ENCODE measurements at places on chromosomes 11 and 22.

GRCh38 chr11:62390722-62391121 lies 28.1 kb upstream of the SCGB1A1 start:
- no peak for DNase-seq

DNA sequence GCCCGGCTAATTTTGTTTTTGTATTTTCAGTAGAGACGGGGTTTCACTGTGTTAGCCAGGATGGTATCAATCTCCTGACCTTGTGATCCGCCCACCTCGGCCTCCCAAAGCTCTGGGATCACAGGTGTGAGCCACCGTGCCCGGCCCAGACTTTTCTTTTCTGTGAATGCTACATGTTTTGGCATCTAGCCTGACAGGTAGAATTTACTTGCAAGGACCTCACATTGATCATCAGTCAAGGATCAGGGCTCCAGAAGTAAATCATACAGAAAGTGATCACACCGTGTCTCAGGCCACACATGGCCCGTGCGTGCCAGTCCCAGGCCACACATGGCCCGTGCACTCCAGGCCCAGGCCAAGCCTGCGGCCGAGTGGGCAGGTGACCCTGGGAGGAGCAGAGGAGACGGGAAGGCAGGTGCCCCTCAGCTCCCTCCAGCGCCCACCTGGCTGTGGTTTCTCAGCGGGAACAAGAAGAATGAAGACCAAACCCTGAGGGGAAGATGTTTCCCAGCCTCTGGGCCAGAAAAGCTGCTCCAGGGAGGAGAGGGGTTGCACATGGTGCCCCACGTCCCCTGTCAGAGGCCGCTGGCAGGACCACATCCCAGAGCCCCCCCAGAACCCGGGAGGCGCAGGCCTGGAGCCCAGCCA lies 76.2 kb downstream of the BRD1 start:
- DNase-seq = no peak

- DNase-seq = no peak
Observed at GRCh38 chr11:40432358-40432757, 1027.1 kb downstream of the LRRC4C start.

- no peak for DNase-seq
Observed at GRCh38 chr11:848380-848931, 5.8 kb downstream of the TSPAN4 start.

DNA sequence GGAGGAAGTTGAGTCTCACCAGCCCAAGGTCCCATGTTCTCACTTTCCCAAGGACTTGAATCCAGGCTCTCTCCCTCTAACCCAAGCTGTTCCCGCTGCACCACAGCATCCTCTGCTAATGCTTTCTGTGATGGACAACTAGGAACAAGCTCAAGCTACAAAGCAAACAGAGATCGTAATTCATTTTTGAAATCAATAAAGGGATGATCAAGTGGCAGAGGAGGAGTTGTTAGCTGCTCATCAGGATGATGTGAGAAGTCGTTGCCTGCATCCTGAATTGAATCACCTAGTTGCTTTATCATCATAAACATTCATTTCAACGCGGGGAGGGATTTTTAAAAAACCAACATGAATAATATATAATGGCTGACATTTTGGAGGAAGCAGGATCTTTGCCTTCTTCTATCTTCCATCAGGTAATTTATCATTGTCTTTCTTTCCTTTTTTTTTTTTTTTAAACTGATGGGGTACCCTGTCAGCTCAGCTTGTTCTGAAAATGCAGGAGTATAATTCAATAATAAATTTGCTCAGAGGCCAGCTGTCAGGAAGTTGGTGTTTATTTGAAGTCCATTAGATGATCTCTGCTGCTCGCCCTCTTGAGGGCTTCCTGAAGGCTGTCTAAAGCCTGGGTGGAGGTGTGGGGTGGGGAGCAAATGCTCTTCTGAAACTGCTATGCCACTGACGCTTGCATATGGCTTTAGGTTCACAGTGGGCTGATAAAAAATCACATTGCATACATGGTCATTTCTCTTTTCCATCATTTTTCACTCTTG lies 174.4 kb upstream of the NARS2 start:
- no peak for DNase-seq

- DNase-seq = no peak
Observed at GRCh38 chr11:70000228-70000627, 77.9 kb upstream of the ANO1 start.

DNA sequence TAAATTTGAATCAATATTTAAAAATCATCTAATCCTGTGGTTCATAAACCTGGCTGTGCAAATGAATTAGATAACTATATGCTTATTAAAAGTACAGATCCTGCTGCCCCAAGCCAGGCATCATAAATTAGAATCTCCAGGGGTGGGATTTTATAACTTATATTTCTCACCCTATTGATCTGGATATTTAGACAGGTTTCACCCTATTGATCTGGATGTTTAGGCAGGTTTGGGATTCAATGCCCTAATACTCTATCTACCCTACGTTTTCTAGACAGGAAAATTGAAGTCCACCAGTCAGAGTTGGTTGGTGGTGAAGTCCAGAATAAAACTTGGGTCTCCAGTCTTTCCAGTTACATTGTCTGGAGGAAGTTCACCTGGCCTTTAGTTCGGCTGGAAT lies 2.6 kb downstream of the OR8B8 start:
- no peak for DNase-seq

DNA sequence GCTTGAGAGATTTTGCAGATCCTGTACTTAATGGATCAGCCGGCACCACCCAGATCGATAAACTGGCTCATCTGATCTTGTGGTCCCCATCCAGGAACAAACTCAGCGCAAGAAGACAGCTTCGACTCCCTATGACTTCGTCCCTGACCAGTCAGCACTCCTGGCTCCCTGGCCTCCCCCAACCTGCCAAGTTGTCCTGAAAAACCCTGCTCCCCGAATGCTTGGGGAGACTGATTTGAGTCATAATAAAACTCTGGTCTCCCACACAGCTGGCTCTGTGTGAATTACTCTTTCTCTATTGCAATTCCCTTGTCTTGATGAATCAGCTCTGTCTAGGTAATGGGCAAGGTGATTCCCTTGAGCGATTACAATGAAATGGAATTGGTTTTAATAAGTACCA lies 29.5 kb downstream of the OR2AG2 start:
- DNase-seq = no peak

- DNase-seq = no peak
Observed at GRCh38 chr11:92101920-92102319, 122.7 kb upstream of the FAT3 start.

GRCh38 chr22:24455039-24455438 lies 27.6 kb downstream of the ADORA2A start:
- DNase-seq = no peak

DNA sequence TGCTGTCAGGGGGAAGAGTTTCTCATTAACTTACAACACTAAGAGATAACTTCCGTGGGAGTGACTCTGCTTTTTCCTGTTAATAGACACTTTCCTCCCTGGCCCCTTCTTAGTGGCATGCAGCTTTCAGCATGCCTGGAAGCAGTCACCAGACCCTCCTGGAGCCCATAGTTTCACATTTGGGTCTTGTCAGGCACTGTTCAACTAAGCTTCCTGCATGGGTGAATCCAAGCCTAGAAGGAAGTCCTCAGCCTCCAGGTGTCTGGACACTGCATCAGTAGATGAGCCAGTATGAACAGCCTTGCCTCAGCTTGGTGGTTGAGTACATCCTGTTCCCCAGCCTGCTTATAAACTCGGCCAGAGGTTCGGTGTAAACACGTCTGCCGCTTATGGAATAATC lies 68.1 kb downstream of the PPP6R3 start:
- no peak for DNase-seq

DNA sequence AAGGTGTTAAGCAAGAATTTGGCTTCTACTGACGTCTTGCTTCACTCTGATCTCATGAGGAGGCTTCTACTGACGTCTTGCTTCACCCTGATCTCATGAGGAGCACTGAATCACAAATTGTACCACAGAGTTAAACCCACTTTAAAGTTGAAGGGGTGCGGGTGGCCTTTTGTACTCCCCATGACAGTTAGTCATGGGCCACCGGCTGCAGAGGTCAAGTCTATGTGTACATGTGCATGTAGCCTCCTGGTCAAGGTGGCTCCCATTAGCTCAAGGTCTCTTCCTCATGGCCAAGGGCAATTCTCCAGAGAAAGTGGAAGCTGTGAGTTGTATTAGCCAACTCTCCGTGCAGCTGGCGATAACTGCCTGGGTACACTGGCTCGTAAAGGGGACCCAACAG lies 23.1 kb upstream of the FZD4 start:
- no peak for DNase-seq

- no peak for DNase-seq
Observed at GRCh38 chr11:31816468-31817053, 5.4 kb upstream of the PAX6 start.

GRCh38 chr11:76656050-76656531 lies 14.5 kb downstream of the LRRC32 start:
- DNase-seq = no peak

- DNase-seq = no peak
Observed at GRCh38 chr11:76760236-76760635, 22.9 kb upstream of the TSKU start.

DNA sequence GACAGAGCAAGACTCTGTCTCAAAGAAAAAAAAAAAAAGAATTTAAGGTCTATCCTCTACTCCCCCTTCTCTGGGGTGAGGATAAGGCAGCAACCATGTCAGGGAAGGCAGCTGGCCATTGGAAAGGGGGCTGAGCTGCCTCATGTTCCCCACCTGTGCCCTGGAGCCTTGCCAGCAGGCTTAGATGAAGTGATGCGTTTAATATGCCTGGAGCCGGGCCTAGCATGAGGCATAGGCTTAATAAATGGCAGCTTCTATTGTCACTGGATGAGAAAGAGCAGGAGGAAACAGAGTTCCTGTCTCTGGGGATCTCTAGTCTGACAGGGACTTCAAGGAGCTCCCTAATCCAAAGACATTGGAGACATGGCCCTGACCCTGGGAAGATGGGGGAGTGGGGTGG lies 3.2 kb upstream of the KCNE3 start:
- peak; percentile 17 for DNase-seq

GRCh38 chr11:26997378-26997777 lies 3.5 kb downstream of the FIBIN start:
- no peak for DNase-seq

- DNase-seq = no peak
Observed at GRCh38 chr22:19109198-19110063, 12.8 kb downstream of the DGCR2 start.

DNA sequence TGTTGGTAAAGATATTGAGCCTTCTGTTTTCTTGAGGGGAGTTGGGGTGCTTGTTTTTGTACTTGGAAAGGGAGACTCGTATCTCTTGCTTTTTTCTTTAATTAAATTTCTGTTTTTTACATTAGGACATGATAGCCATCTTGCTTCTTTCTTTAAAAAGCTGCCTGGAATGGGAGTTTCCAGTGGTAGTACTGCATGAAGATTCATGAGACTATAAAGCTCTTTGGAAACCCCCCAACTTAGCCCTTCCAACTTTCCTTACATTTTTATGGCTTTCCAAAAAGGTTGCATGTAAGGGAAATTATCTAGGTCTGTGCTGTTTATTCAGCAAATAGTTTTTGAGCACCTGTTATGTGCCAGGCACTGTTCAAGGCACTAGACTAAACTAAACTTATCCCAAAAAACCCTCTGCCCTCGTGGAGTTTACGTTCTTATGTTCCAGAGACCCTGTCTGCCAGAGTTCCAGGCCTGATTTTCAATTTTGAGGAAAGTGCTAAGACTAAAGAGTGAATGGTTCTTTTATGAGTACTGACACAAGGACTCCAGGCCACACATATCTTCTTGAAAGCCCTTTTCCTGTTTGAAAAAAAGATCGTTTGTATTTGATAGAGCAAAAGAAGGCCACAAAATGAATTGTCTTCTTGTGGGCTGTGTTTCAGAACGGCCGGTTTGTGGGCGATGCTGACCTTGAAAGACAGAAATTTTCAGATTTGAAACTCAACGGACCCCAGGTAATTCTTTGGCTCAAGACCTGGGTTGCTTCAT lies 31.9 kb downstream of the CTNND1 start:
- no peak for DNase-seq

Measured in NCI-H2107 (cell line).